Stimulated activated CD4-positive, alpha-beta T cell treated with anti-CD3 and anti-CD28 coated beads, Interleukin-1b, Interleukin-23, amount 100 ng/mL, for 4 hours (primary cell): ENCODE measurements at places on chromosomes 2 and 18.

- no peak for DNase-seq
Observed at GRCh38 chr2:178043266-178043665, 29.3 kb downstream of the PDE11A start.

DNA sequence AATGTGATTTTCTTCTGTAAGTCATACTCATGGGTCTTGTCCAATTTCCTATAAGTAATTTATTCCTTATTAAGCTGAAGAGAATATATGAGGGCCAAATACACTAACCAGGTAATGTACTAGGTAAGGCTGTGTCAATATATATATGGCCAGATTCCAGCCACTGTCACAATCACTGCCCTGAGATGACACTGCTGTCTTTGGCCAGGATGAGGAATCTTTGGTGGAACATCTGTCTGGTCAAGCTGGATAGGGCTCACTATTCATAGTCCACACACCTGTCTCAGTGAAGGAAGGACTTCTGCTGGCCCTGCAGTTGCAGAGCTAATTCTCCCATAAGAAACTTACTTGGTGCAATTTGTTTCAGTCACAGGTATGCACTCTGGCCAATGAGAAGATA lies 11.3 kb downstream of the MSTN start:
- DNase-seq = no peak

DNA sequence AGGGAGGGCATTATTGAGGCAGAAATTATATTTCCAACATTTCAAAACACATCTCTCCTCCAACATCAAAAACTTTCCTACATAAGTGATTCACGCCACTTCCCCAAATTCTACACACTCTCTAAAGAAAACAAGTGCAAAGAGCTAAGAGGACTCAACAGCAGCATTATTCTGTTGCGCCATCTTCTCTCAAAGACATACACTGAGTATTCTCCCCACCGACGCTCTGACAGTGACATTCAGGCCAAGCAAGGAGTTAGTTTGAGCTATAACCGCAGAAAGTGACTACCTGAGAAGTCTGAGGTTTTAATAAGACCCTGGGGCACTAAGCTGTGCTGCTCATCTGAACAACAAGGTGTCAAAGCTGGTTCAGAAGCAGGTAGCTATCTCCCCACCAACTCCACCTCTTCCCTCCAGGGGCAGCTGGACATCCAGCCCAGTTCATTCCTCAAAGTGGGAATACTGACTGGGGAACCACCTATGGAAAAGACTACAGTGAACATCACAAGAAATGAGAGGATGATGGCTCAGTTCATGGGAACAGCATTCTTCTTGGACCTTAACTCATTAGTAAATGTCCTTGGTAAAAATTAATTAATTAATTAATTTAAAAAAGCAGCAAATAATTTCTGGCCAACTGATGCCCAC lies 309.5 kb upstream of the CCDC68 start:
- DNase-seq = no peak

DNA sequence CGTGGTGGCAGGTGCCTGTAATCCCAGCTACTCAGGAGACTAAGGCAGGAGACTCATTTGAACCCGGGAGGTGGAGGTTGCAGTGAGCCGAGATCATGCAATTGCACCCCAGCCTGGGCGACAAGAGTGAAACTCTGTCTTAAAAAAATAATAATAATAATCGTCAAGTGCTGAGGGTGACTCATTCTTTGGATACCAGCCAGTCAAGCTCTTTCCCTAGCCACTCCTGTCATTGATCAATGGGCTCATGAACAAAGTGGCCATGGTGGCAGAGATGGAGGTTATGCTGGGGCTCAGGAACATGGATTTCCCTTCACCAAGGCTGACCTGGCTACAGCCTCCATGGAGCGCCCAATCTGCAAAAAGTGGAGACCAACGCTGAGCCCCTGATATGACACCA lies 94.5 kb upstream of the HAAO start:
- no peak for DNase-seq

DNA sequence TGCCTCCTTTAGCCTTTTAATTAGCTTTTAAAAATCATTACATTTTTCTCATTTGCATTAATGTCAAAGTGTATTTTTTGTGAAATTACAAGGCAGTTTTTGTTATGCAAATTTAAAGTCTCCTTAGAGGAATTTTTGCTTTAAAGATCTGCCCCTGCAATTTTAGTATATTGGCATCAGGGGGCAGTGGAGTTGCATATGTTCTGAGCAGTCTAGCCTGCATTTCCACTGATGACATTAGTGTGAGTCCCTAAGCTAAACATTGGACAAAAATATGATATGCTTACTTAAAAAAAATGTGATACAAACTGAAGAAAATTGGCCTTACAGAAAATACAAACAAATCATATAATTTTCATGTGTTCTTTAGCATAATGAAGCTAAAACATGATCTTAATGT lies 426.5 kb downstream of the SLC4A3 start:
- no peak for DNase-seq

- no peak for DNase-seq
Observed at GRCh38 chr2:225097035-225097434, 54.8 kb upstream of the DOCK10 start.

GRCh38 chr18:68532328-68532885 lies 182.5 kb downstream of the TMX3 start:
- no peak for DNase-seq

DNA sequence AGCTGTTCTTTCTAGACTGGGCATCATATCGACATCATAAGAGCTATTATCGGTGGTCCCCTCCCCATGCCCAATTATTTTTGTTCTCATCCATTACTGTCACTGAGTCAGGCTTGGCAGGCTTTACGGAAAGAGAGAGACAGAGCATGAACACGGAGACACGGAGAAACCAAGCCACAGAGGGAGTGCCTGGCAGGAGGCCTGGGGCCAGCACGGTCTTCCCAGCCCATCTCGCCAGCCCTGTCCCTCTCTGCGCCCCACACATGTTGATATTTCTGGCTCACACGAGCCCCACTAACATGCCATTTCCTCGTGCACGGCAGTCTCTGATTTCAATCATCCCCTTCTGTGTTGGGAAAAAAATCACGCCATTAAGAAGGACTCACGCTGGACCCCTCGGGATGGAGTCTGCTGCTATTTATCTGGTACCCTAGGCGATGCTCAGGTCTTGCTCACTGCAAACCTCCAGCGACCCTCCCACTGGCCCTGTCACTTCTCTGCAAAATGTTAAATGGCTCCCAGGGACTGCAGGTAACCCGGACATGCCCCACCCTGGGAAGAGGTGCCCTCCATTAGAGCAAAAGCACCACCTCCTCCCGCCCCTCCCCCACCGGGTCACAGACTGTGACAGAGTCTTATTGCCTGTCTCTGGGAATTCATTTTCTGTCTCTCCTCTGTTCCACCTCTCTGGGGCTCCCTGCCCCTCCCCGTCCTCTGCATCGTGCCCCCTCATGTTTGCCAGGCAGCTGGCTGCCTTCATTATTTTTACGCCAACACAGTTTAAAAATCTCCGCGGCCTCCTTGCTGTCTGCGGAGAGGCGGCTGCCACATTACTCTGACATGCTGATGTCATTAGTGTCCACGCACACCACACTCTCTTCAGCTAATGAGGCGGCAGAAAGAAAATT lies 40.1 kb upstream of the GBX2 start:
- DNase-seq = no peak

DNA sequence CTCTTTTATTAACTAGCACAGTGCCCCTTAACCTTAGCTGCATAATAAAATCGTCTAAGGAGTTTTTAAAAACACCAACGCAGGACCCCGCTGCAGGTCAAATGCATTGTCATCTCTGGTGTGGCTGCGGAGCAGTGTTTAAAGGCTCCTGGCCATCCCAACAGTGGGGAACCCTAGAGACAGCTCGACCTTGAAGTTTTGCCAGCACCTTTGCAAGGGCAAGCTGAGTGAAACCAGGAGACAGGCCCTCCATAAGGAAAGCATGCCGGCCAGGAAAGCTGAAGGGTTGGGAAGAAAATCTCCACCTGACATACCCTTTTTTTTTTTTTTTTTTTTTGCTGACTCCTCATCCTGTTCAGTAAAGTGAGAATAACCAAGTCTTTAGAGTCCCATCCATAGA lies 349.0 kb downstream of the CMPK2 start:
- no peak for DNase-seq
